ENCODE measurements at places on chromosomes 5 and 9. TPM values are rescaled to one million over a fixed set of nuclear protein-coding genes. Genes with fewer than 3 reads are reported as not detected.
A peak's percentile ranks its signal among the peaks of the same experiment; 100 is the strongest.

GRCh38 chr5:180808461-180809000, 5.9 kb upstream of the MGAT1 start:
- DNase-seq: no peak

The NXNL2 gene
- 2.9 TPM for polyA plus RNA-seq

The ZDHHC21 gene
- polyA plus RNA-seq: 24.6 TPM

DNA sequence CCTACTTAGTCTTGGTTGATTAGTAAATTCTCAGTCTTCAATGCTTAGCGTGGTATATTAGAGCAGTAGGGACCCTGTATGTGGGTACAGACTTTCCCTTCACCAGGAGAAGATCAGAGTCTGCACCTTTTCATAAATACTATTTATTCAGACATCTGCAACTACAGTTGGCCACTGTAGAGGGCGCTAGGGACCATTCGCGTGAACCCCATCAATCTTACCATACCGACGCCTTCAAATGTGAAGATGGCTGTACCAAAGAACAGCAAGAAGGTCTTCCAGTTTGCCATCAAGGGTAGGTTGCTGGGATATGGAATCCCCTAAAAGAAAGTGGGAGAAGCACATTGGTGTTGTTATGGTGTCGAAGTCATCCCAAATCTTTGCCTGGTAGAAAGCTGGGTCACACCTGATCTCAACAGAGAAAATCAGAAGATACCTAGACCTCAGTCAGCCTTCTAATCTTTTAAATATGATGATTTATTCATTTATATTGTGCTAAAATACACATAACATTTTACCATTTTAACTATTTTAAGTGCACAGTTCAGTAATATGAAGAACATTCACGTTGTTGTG, 19.1 kb downstream of the SLC36A3 start:
- no peak for DNase-seq

GRCh38 chr9:113131689-113132151, 19.1 kb upstream of the SLC31A2 start:
- DNase-seq: peak; percentile 36

DNA sequence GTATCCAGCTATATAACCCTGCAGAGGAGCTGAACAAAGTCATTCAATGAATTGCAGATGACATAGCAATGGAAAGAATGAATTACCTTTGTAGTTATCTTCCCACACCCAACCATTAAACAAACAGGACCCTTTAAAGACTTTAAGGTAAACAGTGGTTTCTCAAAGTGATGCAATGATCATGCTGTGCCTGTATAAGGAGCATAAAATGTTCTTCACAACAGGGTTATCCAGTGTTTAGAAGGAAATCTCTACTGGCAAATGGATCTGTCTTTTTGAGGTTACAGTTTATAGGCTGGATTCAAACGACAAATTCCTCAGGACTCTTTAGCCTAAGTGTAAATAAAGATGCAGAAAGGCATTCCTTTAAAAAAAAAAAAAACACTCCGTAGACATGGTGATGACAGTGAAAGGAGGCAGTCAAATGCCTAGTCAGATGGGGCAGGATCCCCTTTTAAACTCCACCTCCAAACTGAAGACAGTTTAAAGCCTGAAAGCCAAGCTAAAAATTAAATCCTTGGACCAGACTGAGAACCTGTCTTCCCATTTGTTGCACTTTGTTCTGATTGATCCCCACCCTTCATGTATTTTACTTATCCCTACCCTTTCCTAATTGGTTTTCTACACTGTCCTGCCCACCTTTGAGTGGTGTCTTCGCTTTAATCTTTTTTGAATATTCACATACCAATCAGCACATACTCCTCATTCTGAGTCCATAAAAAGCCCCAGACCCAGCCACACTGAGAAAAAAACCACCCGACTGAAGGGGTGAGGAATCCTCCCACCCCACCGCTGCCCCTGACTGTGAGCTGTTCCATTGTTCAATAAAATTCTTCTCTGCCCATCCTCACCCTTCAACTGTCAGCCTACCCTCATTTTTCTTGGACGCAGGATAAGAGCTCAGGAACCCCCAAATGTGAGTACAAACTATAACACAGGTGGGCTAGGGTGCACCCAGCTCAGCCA, 761.3 kb upstream of the DMAC1 start:
- no peak for DNase-seq

- DNase-seq: no peak
These were observed 75.3 kb downstream of the LHFPL2 start for GRCh38 chr5:78573318-78573717.

The MTX3 gene
- 28.4 TPM for polyA plus RNA-seq

- peak; percentile 83 for DNase-seq
These were observed 939.7 kb downstream of the NR2F1-AS1 start for GRCh38 chr5:92641031-92641962.

DNA sequence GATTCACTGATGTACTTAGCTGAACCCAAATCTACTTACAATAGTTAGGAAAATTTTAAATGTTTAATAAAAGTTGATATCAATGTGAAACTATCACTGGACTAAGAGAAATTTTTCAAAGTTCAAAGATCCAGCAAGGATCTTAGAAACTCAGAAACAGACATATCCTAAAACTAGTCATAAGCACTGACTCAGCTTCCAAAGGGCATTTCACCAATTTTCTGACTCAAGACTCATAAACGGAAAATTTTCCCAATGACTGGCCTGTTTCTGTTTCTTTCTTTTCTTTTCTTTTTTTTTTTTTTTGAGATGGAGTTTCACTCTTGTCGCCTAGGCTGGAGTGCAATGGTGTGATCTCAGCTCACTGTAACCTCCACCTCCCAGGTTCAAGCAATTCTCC, 66.6 kb downstream of the CDC14B start:
- DNase-seq: no peak

DNA sequence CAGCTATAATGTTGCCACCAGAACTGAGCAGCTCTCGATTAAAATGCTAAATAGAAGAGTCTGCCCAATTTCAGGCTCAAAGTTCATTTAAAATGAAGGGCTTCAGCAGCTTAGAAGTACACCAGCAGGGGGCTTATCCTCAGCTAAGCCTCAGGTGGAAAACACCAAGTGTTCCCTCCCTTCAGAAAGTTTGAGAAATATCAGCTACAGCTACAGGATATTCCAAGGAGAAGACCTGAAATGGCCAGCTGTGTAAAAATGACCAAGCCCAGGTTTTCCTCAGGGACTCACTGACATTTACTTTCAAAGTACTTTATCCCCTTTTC, 395.4 kb downstream of the DTWD2 start:
- DNase-seq: no peak

- DNase-seq: no peak
These were observed 639.7 kb upstream of the C9orf72 start for GRCh38 chr9:28212979-28213378.

DNA sequence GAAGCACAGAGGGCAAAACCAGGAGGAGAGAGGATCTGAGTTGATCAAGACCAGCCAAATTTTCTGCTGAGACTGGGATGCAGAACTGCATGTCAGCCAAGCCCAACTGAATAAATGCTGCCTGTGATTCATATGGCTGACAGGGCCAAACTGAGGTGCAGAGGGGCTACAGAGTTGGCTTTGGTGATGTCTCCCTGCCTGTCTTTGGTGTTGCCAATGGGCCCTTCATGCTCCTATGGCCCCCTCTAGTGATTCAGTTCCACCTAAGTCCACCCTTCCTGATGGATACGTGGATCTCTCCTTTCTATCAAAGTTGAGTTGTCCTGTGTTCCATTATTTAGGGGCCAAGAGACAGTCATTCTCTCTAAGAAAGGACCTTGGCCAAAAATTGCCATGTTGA, 163.6 kb upstream of the TLE4 start:
- no peak for DNase-seq

DNA sequence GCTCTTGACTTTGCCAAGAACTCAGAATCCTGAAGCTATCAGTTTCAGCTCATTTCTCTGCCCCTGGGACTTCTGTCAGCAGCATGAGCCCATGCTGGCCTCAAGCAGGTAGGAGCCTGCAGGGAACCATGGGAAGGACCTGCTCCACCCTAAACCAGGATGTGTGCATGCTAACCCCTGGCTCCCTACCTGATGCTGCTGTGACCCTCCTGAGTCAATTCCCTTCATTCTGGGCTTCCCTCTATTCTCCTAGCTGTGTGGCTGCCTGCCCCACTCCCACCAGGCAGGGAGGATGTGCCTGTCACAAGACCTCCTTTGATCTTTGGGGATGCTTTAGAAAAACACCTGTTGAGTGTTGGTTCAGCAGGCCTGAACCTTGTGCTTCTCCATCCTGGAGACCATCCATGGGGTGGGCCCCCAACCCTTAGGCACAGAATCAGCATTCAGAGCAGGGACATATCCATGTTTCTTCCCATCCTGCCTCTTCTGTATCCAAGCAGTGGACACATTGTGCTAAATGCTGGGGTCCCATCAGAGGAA, 117.1 kb upstream of the CCL21 start:
- DNase-seq: no peak

DNA sequence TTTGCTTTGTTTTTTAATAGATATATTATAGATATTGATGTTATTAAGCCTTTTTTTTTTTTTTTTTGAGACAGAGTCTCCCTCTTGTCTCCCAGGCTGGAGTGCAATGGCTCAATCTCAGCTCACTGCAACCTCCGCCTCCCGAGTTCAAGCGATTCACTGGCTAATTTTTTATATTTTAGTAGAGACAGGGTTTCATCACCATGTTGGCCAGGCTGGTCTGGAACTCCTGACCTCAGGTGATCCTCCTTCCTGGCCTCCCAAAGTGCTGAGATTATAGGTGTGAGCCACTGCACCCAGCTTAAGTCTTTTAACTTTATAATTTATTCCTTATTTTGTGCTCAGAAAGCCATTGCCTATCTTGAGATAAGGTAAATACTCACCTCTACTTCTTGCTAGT, 24.2 kb upstream of the RAD23B start:
- no peak for DNase-seq

The EIF4E1B gene
- not detected for polyA plus RNA-seq

DNA sequence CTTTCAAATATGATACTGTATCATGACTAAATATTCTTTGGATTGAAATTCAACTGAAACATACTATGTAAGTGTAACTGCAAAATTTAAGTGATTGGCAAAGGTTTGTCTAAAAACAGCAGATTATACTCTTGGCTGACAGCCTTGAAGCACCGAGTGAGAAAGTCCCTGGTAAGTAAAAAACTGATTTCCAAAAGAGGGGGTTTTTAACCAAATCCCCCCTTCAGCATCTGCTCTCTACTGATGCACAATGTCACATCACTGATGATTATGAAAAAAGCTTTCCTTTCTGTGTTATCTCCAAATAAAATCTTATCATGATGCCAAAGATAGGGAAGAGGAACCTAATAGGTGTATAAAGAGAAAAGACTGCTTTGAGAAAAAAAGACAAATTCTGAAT, 141.0 kb downstream of the MEF2C start:
- no peak for DNase-seq

The KIF24 gene
- polyA plus RNA-seq: 6.1 TPM

GRCh38 chr5:130055572-130055971, 151.3 kb downstream of the CHSY3 start:
- no peak for DNase-seq

- DNase-seq: no peak
These were observed 549.0 kb upstream of the NUDT12 start for GRCh38 chr5:104111632-104112031.

GRCh38 chr5:73151766-73152410, 21.1 kb upstream of the TMEM174 start:
- DNase-seq: no peak

- DNase-seq: no peak
These were observed 318.5 kb downstream of the TRPM3 start for GRCh38 chr9:70802758-70803436.

The PAPPA gene
- 7.6 TPM for polyA plus RNA-seq

DNA sequence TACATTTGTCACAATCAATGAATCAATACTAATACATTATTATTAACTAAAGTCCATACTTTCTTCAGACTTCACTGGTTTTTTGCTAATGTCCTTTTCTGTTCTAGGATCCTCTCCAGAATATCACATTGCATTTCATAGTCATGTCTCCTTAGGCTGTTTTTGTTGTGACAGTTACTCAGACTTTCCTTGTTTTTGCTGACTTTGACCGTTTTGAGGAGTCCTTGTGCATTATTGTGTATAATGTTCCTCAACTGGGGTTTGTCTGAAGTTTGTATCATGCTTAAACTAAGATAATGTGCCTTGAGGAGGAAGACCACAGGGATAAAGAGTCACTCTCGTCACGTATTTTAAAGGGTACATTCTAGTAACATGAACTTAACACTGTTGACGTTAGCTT, 376.9 kb downstream of the NTRK2 start:
- no peak for DNase-seq

DNA sequence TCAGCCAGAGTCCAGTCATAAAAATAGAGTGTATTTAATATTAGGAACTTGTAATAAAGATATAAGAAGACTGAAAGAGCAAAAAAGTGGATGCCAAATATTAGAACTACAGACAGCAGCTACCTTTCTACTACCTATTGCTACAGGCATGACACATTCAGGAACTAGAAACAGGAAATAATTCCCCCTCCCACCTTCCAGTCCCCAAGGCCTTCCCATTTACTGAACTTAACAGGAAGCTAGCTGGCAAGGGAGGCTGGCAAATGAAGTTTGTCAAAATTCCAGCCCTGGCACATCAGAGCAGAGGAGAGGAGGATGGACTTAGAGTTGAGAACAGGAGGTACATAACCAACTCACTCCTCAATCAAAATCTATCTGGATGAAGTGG, 50.2 kb upstream of the RIC1 start:
- DNase-seq: no peak

DNA sequence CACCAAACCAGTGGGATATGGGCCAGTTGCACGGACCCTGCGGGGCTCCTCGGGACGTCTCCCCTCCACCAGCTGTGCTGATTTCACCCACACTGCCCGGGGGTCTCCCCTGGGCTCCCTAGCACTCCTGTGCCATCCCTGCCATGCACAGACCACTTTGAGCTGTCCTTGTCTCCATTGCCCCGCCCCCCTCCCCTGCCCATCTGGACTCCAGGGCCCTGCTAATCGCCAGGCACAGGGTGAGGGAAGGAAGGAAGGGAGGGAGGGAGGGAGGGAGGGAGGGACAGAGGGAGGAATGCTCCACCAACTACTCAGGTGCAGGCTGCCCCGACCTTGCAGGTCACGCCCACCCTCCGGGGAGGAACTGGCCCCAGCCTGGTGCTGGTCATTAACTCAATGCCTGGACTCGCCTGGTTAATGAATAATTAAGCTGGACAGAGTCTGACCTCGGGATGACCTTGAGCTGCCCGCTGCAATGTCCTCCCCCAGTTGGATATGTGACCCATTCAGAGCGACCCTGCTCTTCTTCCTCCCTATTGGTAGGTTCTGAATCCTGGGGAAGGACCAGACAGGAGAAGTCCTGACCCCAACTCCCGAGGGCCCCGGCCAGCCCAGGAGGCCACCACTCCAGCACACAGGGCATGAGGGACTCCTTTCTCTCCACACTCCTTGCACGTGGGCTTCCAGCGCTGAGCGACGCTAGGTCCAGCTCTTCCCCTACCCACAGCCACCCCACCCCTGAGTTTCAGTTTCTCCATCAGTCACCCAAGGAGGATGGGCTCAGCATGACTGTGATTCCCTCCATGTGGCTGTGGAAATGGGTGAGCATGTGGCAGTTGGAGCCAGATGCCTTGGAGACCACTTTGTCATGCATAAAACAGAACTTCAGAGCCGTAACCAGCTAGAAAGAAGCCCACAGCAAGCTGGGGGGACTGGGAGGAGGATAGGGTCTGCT, 62.1 kb downstream of the C9orf50 start:
- no peak for DNase-seq

The SLC46A2 gene
- 0.10 TPM for polyA plus RNA-seq

The CDKN2B gene
- 0.17 TPM for polyA plus RNA-seq
